ENCODE measurements at places on chromosomes 5 and 9.

- no peak for DNase-seq
Observed at GRCh38 chr9:100082782-100083181, 16.0 kb downstream of the ERP44 start.

DNA sequence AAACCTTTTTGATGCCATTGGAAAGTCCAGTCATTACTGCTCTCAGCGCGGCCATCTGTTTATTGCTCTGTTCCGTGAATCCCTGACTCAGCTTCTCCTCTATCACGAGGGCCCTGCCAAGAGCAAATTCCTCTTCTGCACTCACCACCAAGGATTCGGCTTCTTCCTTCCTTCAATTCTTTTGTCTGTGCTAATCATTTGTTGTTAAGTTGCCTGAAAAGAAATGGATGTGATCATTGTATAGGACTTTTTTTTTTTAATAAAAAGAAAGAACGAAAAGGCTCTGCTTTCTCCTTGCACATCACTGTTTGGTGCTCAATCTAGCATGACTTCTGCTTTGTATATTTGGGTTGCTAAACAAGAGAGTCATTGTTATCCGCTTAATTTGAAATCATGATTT is 128.7 kb upstream of the PIK3R1 start:
- no peak for DNase-seq

- no peak for DNase-seq
Observed at GRCh38 chr9:135820661-135821060, 86.7 kb downstream of the CAMSAP1 start.

GRCh38 chr5:108264533-108264932 is 117.4 kb downstream of the FBXL17 start:
- DNase-seq, result no peak

Data from inflammatory macrophage treated with lipopolysaccharide for 4 hours (primary cell).